CD4-positive, alpha-beta T cell (primary cell): ENCODE measurements at places on chromosomes 1 and 21. TPM values are rescaled to one million over a fixed set of nuclear protein-coding genes. Genes with fewer than 3 reads are reported as not detected.

- no peaks in the 10 kb centered on the region for H3K27me3 ChIP-seq
- H3K36me3 ChIP-seq: no peaks in the 10 kb centered on the region
- no peaks in the 10 kb centered on the region for H3K4me1 ChIP-seq
These were observed 112.7 kb downstream of the HMCN1 start for GRCh38 chr1:185846672-185847444.

GRCh38 chr1:17877896-17878295 lies 122.8 kb downstream of the ACTL8 start:
- H3K27me3 ChIP-seq: no peaks in the 10 kb centered on the region
- H3K36me3 ChIP-seq: no peaks in the 10 kb centered on the region
- no peak for DNase-seq
- no peak overlapping the region for H3K4me3 ChIP-seq
- no peaks in the 10 kb centered on the region for H3K4me1 ChIP-seq
- H3K27ac ChIP-seq: no peak overlapping the region

DNA sequence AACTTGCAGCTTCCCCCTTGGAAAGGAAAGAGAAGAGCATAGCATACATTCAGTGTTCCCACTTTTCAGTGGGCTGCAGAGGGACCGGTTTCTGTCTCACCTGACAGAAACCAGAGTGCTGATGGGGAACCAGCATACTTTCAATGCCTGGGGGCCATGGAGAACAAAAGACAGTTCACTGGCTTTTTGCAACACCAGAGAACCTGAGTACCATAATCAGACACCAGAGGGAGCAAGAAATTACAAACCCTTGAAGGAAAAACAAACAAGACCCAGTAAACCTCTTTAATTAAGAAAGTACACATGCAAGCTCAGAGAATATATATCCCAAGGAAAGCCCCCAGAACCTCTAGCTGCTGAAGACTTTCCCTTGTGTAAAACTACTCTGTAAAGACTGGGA lies 51.1 kb downstream of the CSMD2 start:
- no peaks in the 10 kb centered on the region for H3K27me3 ChIP-seq
- no peak overlapping the region for H3K27ac ChIP-seq
- no peak overlapping the region for H3K4me3 ChIP-seq
- H3K36me3 ChIP-seq: no peaks in the 10 kb centered on the region
- no peaks in the 10 kb centered on the region for H3K4me1 ChIP-seq

DNA sequence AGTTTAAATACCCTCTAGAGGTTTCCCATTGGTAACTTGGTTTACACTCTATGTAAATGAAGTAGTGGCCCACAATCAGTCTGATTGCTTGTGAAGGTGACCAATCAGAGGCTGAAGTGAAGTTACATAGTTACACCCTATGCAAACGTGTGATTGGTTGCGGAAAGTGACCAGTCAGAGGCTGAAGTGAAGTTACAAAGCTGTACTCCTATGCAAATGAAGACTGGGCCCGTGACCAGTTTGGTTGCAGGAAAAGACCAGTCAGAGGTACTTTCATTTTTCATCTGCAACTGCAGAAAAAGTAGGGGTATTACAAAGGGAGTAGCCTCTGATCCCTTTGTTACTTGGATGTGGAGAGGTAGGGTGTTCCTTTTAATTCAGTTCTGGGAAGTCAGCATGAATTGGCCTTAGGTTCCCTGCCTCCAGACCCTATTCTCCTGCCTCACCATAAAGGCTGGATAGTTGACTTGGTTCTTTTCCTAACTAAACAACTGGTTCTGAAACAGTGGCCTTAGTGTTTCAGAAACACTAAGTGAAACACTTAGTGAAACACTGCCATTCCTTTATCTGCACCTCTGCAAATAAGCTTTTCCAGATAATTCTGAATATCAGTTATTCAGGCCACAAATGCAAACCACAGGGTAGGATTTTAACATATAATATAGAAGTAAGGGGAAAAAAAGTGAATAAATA lies 39.3 kb downstream of the MAGI3 start:
- no peak overlapping the region for H3K4me3 ChIP-seq
- no peak overlapping the region for H3K27ac ChIP-seq
- no peak for DNase-seq
- no peaks in the 10 kb centered on the region for H3K4me1 ChIP-seq
- H3K36me3 ChIP-seq: no peaks in the 10 kb centered on the region
- H3K27me3 ChIP-seq: no peaks in the 10 kb centered on the region

DNA sequence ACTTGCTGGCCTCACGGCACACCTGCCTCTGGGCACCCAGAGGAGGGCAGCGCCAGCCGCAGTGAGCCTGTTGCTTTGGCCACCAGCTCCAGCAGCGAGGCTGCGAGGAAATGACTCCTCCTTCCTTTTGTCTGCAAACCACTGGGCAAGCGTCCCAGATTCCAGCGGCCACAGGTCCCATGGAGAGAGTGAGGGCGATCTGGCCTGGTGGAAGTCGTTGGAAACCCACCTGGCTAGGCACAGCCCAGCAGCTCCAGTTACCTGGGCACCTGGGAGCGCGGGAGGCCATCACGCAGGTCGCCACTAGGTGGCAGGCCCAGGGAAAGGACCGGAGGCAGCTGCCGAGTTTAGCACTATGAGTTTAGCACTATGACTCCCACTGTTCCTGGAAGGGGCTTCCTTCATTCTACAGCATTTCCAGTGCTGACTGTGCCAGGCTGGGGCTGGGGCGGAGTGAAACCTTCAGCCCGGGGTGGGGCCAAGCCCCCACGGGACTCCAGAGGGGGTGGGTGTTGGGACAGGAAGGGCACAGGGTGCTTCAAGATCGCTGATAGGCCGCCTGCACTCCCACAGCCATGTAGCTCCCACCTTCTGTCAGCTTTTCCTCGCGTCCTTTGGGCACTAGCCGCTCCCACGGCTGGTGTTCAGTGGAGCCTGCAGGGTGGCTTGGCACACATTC lies 1.1 kb upstream of the ESPN start:
- peaks cover 48% of the 10 kb centered on the region for H3K4me1 ChIP-seq
- H3K27ac ChIP-seq: no peak overlapping the region
- DNase-seq: peak; percentile 65
- H3K27me3 ChIP-seq: peaks cover 53% of the 10 kb centered on the region
- peak overlapping the region; percentile 33 for H3K4me3 ChIP-seq

- H3K27ac ChIP-seq: no peak overlapping the region
- H3K27me3 ChIP-seq: no peaks in the 10 kb centered on the region
- H3K4me1 ChIP-seq: no peaks in the 10 kb centered on the region
- DNase-seq: no peak
- H3K4me3 ChIP-seq: no peak overlapping the region
These were observed 170.9 kb downstream of the LHX8 start for GRCh38 chr1:75305061-75305460.

DNA sequence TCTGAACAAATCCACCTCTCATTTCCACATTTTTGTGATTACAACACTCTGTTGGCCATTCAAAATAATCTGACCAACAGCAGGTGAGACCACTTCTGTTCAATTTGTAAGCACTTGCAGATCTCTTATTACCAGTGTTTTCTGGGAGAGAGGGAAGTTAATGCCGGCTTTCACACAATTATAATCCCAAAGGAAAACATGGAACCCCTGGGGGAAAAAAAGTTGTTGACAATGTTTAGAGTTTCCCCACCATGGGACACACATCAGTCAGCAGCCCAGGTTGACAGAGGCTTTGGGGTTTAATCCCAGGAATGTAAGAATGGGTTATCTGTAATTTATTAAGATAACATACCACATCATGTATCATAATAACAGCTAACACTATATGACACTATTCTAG lies 68.4 kb upstream of the TNFSF4 start:
- H3K4me3 ChIP-seq: no peak overlapping the region
- H3K36me3 ChIP-seq: no peaks in the 10 kb centered on the region
- DNase-seq: no peak
- H3K27me3 ChIP-seq: no peaks in the 10 kb centered on the region

DNA sequence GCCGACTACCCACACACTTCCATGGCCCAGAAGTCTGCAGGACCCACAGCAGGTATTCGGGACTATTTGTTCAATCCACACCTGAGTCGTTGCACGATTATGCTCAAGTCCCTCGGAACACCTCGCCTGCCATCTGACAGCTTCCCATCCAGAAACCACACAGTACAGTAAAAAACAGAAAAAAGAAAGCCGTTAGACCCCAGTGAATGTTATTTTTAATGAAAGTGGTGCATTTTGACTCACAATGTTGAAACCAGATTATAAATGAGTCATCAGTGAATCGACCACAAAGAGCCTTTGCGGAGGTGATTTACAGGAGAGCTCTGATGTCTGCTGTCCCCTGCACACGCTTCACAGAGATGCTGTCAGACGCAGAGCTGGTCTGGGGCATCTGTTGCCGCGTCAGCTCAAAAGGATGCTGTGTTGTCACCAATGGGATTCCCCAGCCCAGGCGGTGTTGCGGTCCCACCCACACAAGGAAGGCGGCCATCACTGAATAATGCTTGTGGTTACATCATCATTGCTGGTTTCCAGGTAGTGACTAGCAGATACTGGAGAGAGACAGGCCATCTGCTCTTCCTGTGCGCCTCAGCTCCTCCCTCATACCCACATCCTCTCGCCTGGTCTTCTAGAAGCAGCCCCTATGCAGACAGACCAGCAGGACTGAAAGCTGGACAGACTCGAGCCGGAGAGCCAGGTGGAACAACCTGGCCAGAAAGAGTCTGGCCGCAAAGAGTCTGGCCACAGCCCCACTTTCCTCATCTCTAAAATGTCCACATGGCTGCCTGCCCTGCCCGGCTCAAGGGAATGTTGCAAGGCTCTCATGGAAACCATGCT lies 116.8 kb downstream of the TOMM20 start:
- peak overlapping the region; percentile 89 for H3K27ac ChIP-seq
- H3K27me3 ChIP-seq: no peaks in the 10 kb centered on the region
- H3K4me1 ChIP-seq: peaks cover 52% of the 10 kb centered on the region
- no peaks in the 10 kb centered on the region for H3K36me3 ChIP-seq

RAB3B gene
- total RNA-seq: not detected

RPE65 gene
- not detected for total RNA-seq

OR6N1 gene
- total RNA-seq: not detected

RNU11 gene
- not detected for total RNA-seq
